ENCODE measurements at places on chromosomes 4 and X.

- peak; percentile 77 for ATAC-seq
These were observed 20.1 kb downstream of the SUPT20HL1 start for GRCh38 chrX:24380262-24381187.

- ATAC-seq: no peak
These were observed 39.2 kb upstream of the CPLX1 start for GRCh38 chr4:865121-865465.

DNA sequence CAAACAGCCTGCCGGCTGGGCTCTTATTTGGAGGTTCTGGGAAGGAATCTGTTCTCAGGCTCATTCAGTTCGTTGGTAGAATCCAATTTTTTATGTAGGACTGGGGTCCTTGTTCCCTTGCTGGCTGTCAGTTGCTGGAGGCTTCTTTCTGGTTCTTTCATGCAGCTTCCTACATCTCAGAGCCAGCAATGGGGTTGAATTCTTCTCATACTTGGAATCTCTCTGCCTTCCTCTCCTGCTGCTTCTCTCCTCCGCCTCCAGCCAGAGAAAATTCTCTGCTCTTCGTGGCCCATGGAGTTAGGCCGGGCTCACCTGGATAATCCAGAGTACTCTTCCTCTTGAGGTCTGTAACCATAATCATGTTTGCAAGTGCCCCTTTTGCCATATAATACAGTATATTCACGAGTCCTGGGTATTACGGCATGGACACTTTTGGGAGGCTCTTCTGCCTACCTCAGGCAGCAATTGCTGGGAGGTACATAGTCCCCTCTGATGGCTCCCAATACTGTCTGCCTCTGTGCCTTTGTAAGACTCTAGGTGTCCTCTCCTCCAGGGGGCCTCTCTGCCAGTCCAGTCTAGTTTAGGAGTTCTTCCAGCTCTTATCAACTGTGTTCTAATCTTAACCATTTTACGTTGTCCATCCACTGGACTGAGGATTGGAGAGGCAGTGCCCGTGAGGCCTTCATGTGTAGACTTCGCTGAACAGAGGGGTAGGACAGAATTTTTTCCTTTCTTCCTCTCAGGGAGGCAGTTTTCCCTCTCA is 2.2 kb downstream of the TRMT44 start:
- ATAC-seq: no peak

- no peak for ATAC-seq
These were observed 23.5 kb downstream of the PDGFC start for GRCh38 chr4:156948133-156948532.
